ENCODE measurements at places on chromosomes 4 and X. TPM values are rescaled to one million over a fixed set of nuclear protein-coding genes. Genes with fewer than 3 reads are reported as not detected.

PRAF2 gene
- total RNA-seq: 5.9 TPM

CT45A5 gene
- not detected for total RNA-seq

SGMS2 gene
- total RNA-seq: 78.6 TPM

CDS1 gene
- total RNA-seq: under 0.01 TPM

SSX4 gene
- total RNA-seq: not detected

FGA gene
- not detected for total RNA-seq

CBR4 gene
- 19.2 TPM for total RNA-seq

GPR143 gene
- 3.1 TPM for total RNA-seq

DNA sequence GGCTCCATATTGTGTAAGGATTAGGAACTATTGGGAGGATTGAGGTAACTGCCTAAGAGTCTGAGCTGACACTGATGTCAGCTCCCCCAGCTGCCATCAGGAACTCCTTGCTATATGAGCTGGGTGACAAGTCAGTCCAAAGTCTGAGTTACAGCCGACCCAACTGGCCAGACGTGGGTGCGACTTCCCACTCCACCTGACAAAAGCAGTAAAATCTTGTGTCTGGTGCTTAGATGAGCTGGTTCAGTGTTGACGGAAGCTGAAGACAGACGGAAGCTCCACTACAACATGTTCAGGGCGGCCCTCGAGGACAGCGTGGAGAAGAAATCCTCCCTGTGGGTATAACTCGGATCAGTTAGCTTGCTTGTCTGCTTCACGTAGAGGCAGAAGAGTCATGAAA lies 22.8 kb upstream of the NAT8L start:
- no peak for DNase-seq

- no peak for DNase-seq
These were observed 9.3 kb upstream of the HOPX start for GRCh38 chr4:56690393-56690792.

- DNase-seq: no peak
These were observed at the start of gene NDST3 for GRCh38 chr4:118034053-118034785. Gene NDST3 (plus strand): TSS chr4:118034486. CDS start chr4:118053911, 19,425 bp downstream.

DNA sequence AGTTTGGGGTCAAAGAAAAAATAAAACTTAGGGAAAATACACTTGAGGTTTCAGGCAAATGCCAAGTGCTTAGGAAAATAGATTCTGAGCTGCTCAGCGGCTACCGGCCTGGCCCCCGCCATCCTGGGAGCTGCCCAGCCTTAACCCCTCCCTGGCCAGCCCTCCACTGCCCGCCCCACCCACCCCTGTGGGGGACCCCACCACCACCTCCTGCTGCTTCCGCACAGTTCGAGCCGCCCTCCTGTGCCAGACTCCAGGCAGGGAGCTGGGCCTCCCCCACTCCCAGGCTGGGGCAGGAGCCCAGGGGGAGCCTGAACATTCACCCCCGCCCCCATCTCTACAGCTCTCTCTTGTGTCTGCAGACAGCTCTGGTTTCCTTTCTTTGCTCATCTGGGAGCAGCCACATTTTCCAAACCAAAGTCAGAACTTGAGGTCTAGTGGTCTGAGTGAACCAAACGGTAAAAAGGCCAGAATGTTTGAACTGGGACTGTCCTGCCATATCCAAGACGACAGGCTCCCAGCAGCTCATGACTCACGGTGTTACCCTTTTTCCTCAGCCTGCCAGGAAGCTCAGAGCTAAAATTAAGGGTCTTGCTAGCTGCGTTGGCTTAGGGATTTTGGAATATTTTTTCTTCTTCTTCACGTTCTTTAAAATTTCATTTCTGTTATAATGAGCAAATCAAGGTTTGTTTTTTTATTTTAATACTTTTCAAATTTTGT lies 4.7 kb upstream of the FGFR3 start:
- DNase-seq: no peak

DNA sequence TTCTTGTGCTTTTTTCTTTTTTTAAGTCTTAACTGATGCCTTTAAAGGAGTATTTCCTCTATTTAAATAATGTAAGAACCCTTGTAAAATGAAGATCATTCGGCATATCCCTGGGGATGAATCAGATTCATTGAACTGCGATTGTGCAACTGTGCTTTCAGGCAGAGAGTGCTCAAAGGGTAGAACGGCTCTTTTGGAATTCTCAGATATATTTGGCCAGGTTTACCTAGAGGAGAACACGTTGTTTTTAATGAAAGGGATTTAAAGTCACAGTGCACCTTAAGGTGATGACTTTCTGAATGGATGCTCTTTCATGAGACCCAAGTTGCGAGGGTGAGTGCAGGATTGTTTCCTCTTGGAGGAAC lies 51.6 kb upstream of the ELOVL6 start:
- DNase-seq: no peak

DNA sequence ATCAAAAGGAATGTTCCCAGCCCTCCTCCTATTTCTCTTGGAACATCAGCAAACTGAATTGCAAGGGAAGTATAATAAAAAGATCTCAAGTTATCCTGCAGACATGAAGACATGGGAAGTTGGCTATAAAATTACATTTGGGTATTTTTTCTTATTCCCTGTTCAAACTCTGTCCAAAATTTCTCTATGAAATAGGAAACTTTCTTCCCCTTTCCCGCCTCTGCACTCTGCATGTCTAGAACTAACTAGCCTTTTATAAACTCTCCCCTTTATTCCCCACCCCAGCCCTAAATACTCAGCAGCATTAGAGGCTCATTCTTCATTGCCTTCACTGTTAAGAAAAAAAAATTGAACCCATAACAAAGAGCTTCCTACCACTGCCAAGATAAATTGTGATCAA lies 126.7 kb upstream of the EDNRA start:
- DNase-seq: no peak

DNA sequence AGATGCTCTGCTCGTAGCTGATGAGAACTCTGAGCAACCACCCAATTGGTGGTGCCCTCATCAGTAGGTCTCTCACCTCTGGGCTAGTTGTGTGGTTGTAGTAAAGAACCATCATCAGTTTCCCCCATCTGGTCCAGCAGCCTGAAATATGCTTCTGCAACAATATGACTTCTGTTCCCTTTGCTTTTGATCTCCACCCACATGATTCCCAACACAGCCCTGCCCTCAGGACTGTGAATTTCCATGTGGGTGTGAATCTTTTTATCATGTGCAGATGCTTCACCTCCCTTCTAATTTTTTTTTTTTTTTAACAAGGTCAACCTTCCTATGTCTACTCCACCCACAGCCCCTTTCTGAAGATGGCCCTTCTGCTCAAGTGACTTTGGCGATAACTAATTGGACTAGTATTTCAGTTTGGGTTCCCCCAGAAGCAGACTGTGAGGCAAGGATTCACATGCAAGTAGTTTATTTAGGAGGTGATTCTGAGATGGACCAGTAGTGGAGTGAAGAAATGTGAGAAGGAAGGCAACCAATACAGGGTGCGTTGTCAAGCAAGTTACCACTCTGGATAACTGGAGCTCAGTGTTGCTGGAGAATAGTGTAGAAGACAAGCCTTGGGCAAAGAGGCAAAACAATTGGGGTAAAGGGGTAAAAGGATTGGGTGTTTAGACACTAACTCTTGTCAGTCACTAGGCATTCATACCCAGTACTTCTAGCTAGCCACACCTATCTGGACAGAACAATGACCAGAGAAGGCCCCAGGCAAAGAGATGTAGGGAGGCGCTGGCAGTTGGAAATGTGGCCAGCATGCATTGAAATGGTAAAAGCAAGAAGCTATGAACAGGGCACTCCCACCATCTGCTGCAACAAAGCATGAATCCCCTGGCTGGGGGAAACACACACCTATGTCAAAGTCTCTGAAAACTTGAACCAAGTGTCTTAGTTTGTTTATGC lies 466.2 kb downstream of the BCOR start:
- DNase-seq: no peak

GRCh38 chr4:164070625-164071024 lies 576.1 kb downstream of the TMA16 start:
- DNase-seq: no peak

DNA sequence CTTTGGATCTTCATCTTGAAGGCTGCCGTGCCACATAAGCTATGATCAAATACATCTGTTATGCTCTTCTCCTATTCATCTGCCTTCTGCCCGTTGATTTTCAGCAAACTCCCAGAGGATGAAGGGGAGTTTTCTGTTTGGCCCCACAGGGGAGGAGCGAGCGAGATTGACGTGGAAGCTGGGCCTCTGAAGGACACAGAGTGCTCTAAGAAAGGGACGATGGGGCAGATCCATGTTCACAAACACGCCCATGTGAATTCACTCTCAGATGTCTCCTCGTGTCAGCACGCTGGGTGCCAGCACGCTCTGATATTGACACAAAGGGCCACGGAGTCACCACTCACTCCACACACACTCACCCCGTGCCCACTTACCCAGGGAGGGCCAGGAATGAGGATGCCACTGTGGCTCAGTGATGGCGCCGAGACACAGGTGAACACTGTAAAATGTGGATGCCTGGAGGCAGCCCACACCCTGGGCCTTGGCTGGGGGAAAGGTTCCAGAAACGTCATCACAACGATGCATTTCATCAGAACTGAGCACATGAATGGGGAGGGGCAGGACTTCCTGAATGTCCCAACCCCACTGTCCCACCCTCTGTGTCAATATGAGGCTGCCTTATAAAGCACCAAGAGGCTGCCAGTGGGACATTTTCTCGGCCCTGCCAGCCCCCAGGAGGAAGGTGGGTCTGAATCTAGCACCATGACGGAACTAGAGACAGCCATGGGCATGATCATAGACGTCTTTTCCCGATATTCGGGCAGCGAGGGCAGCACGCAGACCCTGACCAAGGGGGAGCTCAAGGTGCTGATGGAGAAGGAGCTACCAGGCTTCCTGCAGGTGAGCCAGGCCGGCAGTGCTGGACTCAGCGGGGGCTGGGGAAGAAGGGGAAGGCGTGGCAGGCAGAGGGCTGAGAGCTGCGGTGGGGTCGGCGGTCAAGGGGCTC lies at the start of gene S100P:
Gene S100P, plus strand, starts transcription at position 648 of the 946 bp plus-strand sequence. Its CDS starts 55 bp downstream, at position 703.
- no peak for DNase-seq

- DNase-seq: no peak
These were observed 95.6 kb upstream of the SLC4A4 start for GRCh38 chr4:71243091-71243833.

DNA sequence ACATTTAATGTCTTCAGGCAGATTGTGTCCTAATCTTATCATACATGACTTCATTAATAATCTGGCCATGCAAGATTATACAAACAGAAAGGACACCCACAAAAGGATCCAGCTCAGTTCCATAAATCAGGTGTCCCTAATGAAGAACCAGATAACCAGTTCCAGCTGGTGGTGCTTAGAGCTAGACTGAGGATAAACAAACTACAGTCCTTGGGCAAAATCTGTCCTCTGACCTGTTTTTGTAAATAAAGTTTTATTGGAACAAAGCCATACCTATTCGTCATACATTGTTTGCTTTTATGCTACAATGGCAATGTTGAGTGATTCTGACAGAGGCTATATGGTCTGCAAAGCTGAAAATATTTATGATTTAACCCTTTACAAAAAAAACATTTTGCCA lies 199.5 kb downstream of the MID1IP1 start:
- DNase-seq: no peak

DNA sequence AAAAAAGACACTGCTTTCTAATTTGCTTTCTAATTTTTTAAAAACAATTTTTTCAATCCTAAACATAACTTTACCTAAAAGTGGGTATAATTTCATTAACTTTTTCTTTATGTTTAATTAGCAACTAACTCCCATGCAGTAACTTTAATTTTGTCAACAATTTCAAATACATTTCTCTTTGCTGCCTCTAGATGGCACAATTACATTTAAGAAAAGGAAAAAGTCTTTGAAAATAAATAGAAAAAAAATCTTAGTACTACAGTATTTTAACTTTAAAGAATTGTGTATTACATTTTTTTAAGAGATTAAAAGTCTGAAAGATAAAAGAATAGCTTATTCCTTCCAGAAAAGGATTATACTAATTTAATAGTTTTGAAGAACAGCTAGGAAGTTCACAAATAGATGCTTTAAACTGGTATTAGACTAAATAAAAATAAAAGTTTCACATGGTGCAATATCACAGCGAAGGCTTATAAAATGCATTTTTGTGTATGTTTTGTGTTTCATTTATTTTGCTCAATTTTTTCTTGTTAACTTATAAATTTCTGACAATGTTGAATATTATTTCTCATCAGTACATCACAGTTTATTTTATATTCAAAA lies 105.1 kb downstream of the ADGRA3 start:
- DNase-seq: no peak

All from pulmonary artery endothelial cell (primary cell).